ENCODE measurements at places on chromosomes 2 and 18. TPM values are rescaled to one million over a fixed set of nuclear protein-coding genes. Genes with fewer than 3 reads are reported as not detected.

DNA sequence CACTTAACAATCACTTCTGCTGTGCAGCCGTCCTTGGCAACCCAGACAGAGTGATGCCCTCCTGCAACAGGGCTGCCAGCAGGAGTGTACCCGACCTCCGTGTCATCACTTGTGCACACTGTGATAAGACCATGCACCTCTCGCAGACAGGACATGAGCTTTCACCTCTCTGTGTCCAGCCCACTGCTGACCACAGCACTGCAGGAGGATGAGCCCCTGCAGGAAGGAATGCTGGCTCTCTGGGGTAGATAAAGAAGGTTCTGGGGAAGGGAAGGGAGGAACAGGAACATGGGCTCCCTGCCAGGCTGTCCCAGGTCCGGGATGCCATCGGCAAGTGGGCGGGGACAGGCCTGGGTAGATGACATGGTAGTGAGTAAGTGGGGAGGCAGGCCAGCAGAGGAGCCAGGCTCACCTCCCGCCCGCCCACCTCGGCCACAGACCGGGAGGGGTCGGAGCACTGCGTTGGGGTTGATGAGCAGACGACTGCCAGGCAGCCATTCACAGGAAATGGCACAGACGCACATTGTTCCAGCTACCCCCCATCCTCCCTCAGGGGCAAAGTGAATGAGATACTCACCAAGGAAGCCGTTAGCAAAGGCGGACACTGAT is 18.6 kb upstream of the COL6A3 start:
- no peak overlapping the region for H3K27ac ChIP-seq
- H3K36me3 ChIP-seq: no peaks in the 10 kb centered on the region
- peaks cover 10% of the 10 kb centered on the region for H3K27me3 ChIP-seq

TEKT4 gene
- total RNA-seq: not detected

CNDP1 gene
- total RNA-seq: not detected

DNA sequence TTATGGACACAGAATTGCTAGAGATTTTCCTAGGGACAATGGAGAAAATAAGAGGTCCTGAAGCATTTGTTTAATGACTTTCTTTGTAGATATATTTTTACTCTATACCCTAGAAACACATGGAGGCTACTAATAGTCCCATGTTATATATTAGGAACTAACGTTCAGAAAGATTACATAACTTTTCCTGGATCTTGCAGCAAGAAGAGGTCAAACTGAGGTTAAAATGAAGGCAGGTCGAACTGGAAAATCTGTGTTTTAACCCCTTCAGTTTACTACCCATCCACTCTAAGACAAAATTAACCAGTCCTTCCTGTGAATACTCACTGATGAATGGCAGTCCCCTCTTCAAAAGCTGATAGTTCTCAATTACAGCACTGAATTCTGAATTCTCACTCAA is 1415.8 kb upstream of the CELF4 start:
- H3K27ac ChIP-seq: no peak overlapping the region
- H3K4me1 ChIP-seq: no peaks in the 10 kb centered on the region
- H3K27me3 ChIP-seq: no peaks in the 10 kb centered on the region

DSG4 gene
- not detected for total RNA-seq

MPP4 gene
- not detected for total RNA-seq

- no peak overlapping the region for H3K27ac ChIP-seq
- no peaks in the 10 kb centered on the region for H3K27me3 ChIP-seq
Observed at GRCh38 chr2:229133155-229133772, 137.8 kb downstream of the PID1 start.

GRCh38 chr18:2423761-2424160 is 147.5 kb downstream of the METTL4 start:
- no peaks in the 10 kb centered on the region for H3K27me3 ChIP-seq
- H3K4me1 ChIP-seq: no peaks in the 10 kb centered on the region
- H3K4me3 ChIP-seq: no peak overlapping the region
- DNase-seq: no peak
- no peak overlapping the region for H3K27ac ChIP-seq

FLACC1 gene
- total RNA-seq: 1.1 TPM

DNA sequence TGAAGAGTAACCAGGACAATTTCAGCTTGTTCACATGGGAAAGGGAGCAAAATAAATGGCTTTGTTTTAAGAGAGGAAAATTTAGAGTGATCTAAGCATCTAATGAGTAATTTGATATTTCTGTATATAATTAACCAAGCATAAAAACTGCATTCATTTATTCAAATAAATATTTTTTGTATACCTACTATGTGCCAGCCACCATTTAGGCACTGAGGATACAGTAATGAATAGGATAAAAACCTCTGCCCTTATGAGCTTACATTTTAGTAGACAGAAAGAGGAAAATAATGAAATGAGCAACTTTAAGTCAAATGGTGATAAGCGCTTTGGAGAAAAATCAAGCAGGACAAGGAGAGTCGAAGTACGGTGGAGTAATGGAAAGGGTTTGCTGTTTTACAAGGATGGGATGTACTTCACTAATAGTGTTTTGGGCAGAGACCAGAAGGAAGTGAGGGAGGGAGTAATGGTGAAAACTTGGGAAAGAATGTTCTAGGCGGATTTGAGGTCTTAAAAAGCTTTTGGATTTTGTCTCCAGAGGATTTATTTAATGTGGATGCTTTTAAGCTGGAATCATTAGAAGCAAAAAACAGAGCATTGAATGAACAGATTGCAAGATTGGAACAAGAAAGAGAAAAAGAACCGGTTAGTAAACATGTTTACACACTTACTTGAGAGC is 17.4 kb downstream of the NDC80 start:
- H3K4me3 ChIP-seq: no peak overlapping the region
- H3K36me3 ChIP-seq: peaks cover 82% of the 10 kb centered on the region
- DNase-seq: no peak
- no peaks in the 10 kb centered on the region for H3K4me1 ChIP-seq
- no peaks in the 10 kb centered on the region for H3K27me3 ChIP-seq
- no peak overlapping the region for H3K27ac ChIP-seq

FBXO36 gene
- total RNA-seq: 13.3 TPM

GRCh38 chr18:77091366-77091765 is 41.2 kb downstream of the MBP start:
- no peak for DNase-seq
- H3K4me1 ChIP-seq: no peaks in the 10 kb centered on the region
- H3K27ac ChIP-seq: no peak overlapping the region
- no peaks in the 10 kb centered on the region for H3K36me3 ChIP-seq
- H3K27me3 ChIP-seq: peaks cover 10% of the 10 kb centered on the region

DNA sequence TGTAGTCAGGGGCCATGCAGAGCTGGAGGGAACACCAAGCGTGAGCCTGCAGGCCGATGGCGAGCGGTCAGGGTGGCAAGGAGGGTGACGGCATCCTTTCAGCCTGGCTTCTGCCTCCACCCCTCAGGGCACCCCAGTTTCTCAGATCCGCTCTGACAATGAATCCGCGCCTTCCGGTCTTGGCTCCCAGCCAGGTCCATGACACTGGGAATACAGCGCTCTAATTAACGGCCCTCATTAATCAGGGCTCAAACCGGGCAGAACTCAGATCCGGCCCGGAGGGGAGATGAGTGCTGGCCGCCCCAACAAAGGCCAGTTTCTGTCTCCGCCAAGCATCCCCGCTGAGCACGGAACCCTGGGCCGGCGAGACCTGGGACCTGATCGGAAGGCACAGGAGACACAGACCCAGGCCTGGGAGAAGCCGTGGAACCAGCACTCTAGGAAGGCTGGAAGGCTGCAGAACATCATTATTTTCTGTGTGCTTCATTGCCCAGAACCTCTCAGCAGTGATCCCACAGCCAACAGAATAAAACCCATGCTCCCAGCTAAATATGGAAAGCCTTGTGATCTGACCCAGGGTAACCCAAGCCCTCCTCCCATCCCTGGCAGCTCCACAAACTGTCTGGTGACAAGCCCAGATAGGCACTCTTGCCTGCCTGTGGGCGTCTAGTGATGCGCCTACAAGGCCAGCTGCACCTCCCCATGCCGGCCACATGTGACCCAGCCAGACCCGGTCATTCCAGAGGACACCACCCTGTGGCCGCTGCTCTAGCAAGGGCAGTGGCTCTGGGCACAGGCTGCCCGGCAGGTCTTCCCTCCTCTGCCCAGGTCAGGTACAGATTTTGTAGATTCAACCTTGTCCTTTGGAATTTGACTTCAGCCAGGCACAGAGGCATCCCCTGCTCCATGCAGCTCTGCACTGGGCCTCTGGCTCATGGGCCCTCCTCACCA is 438.7 kb upstream of the MYT1L start:
- no peaks in the 10 kb centered on the region for H3K36me3 ChIP-seq
- no peak for DNase-seq
- no peak overlapping the region for H3K4me3 ChIP-seq
- H3K27me3 ChIP-seq: no peaks in the 10 kb centered on the region

- peaks cover 13% of the 10 kb centered on the region for H3K27me3 ChIP-seq
- no peaks in the 10 kb centered on the region for H3K36me3 ChIP-seq
- H3K4me1 ChIP-seq: peaks cover 11% of the 10 kb centered on the region
- H3K27ac ChIP-seq: no peak overlapping the region
- DNase-seq: no peak
Observed at GRCh38 chr2:81050580-81051095, 746.1 kb upstream of the LRRTM1 start.

Data from endodermal cell (in vitro differentiated cells).